DMS 273 treated with DMSO at 0.1 percent for 48 hours (cell line): ENCODE measurements at places on chromosomes 2 and 18.

DNA sequence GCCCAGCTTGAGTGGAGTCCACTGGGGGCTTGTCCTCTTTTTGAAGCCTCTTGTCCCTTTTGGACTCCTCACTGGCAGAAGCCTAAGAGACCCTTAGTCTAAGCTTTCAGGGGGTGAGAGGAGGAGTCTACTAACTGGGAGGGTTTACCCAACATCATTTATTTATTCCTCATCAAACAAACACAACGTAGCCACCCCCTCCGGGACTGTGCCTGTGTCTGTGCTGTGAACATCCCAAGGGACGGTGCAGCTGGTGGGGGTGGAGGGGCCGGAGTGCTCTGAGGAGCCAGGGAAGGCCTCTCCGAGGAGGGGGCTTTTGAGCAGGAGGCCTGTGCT, 42.7 kb upstream of the TAF1B start:
- no peak for DNase-seq

DNA sequence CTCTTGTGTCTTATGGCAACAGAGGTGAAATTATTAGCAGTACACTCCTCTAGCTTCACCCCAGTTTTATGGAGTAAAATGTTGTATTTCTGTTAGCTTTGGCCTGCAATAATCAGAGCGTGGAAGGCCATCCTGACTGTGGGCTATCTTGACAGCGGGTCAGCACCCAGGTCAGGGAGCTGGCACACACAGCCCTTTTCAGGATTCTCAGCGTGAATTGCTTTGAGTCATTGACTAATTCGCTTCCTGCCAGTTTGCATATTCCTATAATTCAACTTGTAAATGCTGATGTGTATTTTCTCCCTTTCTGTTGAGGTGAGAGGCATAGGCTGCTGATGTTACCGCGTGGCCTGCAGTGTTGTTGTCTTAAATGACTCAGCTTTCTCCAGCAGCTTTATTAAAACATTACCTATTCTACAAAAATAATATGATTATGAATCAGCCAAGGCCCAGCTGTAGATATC, 109.6 kb upstream of the EML6 start:
- no peak for DNase-seq

- no peak for DNase-seq
Observed at GRCh38 chr2:162826921-162827320, 11.6 kb downstream of the KCNH7 start.

- no peak for DNase-seq
Observed at GRCh38 chr2:182586426-182586825, 129.6 kb upstream of the DNAJC10 start.

GRCh38 chr2:132943829-132944228, 273.8 kb upstream of the LYPD1 start:
- no peak for DNase-seq

GRCh38 chr2:175883586-175884194, 118.4 kb downstream of the LNPK start:
- no peak for DNase-seq

GRCh38 chr2:168528016-168528415, 71.9 kb downstream of the CERS6 start:
- no peak for DNase-seq

- no peak for DNase-seq
Observed at GRCh38 chr2:46025081-46025480, 272.1 kb upstream of the EPAS1 start.

DNA sequence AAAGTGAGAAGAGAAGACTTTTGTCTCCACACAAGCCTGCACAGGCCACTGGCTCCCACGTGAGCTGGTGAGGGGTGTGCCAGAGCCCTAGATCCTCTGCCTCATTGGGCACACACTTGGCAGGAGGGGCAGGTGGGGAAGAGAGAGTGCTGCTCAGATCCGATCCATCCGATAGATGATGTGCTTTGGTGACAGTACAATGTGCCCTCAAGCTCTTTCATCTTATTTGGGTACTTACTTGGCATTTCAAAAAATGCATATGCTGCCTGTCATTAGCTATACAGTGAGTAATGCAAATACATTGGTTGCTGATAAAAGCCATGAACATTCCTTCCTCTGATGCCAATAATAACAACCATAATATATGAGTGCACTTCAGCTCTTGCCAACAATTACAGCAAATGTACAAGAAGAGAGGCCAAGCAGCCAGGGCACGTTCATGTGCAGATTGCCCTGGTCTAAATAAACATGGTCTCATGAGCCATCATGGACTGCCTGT, 255.3 kb downstream of the VAPA start:
- no peak for DNase-seq

GRCh38 chr2:222303045-222303827, 4.4 kb upstream of the PAX3 start:
- no peak for DNase-seq

GRCh38 chr2:54572636-54573536, 116.8 kb downstream of the SPTBN1 start:
- DNase-seq, result no peak

- DNase-seq, result no peak
Observed at GRCh38 chr2:96131152-96131812, 7.0 kb downstream of the ASTL start.

DNA sequence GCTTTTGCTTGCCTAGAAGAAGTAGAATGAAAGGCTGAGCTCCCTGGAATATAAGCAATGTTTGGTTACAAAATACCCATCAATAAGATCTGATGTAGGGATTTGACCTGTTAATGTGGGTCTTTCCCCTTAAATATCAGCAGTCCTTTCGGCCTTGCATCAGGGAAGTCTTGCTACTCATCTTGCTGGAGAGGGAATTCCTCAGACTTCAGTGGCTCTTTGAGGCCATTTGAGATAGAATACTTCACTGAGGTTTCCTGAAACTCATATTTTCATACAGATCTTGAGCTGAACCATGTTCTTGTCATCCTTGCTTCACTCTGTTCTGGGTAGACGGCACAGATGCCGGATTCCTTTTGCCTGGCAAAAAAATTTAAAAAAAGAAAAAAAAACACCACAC, 3.9 kb downstream of the TWIST2 start:
- no peak for DNase-seq

DNA sequence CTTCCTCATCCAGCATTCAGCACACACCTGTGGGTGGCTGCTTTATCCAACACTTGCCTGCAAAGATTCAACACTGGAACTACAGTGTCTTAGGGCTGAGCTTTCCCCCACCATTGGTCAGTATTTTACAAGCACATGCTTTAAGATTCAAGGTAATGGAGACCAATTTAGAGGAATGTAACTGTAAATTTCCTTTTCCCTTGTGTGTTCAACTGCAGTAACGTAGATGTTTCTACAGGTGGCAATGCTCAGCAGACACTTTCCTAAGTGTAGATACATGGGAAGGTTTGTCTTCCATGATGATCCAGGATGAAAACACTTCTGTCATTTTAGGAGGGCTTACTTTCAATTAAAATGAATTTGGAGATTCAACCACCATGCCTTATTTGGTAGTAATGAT, 143.6 kb upstream of the PXDN start:
- no peak for DNase-seq

DNA sequence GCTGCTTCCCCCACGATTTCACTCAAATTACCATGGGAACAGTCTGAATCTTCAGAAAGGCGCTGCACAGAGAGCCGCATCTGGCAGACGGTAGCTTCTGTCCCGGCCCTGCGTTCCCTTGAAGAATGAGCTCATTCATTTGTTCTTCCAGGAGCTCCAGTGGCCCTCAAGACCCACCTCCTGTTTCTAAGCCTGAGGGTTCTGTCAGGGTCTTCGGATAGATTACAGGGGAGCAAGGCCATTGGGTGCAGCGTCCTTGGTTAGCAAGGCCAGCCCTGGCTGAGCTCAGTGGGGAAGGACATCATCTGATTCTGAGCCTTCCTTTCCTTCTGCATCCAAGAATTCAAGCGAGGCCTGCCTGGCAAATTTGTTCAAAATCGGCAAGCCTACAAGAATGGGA, 111.9 kb downstream of the PDCL3 start:
- no peak for DNase-seq

GRCh38 chr2:43178602-43179542, 47.5 kb downstream of the ZFP36L2 start:
- peak; percentile 75 for DNase-seq

- DNase-seq, result peak; percentile 7
Observed at GRCh38 chr18:56067969-56068671, 480.1 kb upstream of the TCF4 start.

GRCh38 chr2:201220102-201220570, 37.2 kb downstream of the CASP10 start:
- DNase-seq, result no peak

DNA sequence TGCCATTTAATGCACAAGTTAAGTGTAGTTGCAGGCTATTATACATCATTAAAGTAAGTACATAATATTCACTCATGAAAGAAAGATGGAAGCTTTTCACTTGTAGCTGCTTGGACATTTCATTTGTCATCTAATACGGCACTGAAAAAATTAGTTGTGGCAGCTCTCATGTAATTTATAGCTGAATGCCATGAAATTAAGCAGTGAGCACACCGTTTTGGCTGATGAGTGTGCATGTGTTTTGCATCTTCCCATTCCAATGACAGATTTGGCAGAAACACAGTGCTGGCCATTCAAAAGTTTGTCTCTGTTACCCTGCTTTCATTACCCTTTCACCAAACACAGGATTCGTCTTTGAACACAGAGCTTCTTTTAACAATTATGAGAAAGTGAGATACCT, 174.0 kb downstream of the PTGR3 start:
- DNase-seq, result no peak

DNA sequence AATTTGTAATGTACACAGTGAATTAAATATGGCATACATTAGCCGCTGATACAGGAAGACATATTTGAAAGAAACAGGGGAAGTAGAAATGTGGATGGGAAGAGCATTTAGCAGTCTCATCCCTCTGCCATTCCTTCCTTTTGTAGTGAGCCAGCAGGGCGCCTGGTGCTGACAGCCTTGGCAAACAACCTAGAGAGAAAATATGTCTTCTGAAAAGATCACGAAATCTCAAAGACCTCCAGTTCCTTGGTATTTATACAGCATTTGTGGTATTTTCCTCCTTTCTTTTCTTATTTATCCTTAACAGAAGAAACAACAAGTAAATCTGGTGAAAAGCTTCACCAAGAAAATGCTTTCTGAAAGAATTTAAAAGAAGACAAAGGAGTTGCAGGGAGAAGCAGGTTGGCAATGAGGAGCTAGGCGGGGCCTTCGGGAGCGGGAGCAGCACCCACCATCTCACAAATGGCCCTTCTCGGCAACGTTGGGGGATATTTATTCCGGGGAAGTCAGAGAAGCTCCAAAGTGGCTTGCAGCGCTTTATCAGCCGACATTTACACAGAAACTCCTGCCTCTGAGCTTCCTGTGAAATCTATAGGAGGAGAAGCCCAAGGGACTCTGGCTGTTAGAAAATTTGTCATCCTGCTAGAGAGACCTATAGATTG, 406.1 kb upstream of the NRP2 start:
- DNase-seq, result no peak

GRCh38 chr18:63141778-63142176, 177.8 kb downstream of the BCL2 start:
- DNase-seq, result no peak

DNA sequence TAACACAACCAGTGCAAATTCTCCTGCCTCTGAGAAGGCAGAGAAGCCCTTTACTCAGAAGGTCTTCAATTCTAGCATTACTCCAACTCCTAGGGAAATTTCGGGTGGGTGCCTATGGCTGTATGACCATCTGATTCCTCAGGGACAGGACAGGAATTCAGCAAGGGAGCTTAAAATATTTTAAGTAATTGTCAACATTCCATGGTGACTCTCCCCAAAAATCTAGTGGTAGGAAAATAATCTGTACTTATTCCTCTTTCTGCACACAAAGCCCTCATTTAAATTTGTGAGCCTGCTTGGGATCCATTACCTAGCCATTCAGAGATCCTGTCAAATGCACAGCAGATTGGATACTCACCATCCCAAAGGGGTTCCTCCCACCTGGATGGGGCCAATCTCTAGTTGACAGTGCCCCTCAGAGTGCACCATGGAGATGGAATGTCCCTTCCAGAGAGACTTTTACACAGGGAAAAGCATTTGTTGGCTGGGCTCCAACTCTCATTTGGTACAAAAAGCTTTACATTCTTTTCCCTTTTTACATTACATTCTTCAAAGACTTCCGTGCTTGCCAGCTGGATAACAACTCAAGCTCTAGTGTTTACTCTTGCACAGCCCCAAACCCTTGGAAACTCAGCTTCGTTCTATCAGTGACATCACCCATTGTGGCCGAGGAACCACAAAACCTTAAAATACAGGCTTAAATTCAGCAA, 3.1 kb upstream of the TMEM150A start:
- no peak for DNase-seq

DNA sequence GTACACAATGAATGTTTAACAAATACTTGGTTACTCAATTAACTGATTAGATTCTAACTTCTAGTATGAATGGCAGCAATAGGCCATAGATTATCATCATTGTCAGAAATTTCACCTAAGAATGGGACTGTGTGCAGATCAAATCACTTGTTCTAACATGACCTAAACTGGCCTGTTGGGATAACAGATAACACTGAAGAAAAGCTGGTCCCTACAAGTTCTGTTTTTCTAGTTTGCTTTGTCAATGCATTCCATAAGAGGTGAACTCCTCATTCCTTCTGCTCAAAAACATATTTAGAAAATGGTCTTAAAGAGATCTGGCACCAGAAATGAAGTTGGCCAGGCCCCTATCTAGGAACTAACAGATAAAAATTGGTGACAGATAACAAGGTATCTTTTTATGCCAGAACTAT, 175.4 kb downstream of the THADA start:
- no peak for DNase-seq

DNA sequence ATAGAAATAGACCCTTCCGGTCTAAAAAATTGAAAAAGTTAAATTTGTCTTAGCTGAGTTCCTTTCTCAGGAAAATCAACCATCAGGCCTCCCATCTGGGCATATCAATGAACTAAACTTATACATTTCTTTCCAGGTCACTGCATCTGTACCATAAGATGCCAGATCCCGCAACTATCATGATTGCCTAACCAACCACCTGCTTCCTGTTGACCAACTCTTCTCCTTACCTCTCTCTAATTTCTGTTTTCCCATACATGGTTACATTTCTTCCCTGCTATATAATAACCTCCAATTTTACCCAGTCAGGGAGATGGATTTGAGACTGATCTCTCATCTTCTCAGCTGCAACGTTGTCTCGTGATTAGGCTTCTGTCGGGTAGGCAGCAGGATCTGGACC, 228.7 kb downstream of the FSIP2 start:
- DNase-seq, result no peak

DNA sequence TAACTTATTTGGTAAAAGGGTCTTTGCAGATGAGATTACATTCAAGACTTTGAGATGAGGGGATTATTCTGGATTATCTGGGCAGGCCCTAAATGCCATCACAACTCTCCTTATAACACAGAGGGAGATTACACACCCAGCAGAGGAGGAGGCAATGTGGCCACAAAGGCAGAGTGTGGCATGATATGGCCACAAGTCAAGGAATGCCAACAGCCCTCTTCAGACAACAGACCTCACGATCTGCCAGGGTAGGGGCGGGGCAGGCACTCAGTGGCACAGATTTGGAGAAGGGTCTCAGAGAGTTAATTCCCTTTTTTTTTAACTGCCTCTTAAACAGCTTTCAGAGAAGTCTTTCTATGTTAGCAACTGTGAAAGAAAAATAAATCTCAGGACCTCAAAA, 96.9 kb downstream of the CYP26B1 start:
- DNase-seq, result no peak
